NCI-H774 (cell line): ENCODE measurements at places on chromosomes 11 and 22.

DNA sequence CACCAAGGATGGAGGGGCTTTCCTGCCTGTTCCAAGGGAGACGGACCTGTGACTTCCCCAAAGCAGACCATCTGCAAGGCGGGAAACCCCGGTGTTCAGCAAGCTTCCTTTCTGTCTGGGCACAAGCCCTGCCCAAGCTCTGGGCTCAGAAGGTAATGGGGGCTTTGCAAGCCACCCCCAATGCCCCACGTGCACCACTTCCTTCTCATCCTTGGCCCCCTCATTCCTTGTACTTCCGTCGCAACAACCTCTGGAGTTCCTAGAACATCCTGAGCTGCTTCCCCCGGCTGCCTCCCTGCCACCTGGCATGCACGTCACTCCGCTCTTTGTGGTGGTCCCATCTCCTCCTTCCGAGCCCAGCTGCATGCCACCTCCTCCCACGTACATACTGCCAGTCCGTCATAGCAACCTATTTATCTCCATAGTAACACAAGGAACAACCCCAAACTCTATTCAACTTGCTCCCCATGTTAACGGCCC, 3.9 kb downstream of the MYEOV start:
- no peak for DNase-seq

- DNase-seq, result no peak
Measured at GRCh38 chr22:32799496-32799895, 2.0 kb upstream of the TIMP3 start.

DNA sequence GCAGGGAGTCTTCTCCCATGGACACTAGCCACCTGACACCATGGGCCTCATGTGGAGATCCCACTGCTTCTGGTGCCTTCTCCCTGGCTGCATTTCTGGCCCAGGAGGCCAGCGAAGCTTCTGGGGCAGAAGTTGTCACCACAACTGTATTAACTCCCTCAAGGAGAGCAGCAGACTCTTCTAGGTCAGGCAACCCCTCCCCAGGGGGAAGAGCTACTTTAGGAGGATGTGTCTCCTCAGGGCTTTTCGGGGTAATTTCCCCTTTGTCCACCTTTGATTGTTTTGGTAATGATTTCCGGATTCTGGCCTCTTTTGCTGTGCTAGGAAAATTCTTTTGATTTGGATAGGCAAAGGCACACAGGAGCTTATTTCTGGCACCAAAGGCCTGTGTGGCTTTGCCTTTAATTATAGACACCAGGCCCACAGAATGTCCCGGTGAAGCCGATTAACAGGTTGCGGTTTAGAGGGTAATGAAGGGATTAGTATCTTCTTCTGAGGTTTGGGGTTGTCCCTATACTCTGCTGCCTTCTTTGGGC, 8.9 kb upstream of the UCP2 start:
- DNase-seq, result no peak

DNA sequence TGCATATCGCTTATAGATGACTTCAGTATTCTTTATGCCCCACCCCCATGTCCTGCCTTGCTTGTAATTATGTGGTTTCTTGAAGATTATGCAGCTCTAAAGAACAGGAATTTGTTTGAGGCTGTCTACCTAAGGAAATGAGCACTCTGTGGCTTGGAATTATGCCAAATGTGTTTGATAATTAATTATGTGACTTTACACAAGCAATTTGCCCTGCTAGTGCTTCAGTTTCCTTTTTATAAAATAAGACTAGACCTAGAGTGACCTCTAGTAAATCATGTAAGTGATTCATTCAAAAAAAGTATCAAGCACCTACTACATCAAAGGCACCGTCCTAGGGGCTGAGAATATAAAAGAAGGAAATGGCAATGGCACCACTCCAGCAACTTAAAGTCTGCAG, 491.5 kb upstream of the KIRREL3 start:
- DNase-seq, result no peak

DNA sequence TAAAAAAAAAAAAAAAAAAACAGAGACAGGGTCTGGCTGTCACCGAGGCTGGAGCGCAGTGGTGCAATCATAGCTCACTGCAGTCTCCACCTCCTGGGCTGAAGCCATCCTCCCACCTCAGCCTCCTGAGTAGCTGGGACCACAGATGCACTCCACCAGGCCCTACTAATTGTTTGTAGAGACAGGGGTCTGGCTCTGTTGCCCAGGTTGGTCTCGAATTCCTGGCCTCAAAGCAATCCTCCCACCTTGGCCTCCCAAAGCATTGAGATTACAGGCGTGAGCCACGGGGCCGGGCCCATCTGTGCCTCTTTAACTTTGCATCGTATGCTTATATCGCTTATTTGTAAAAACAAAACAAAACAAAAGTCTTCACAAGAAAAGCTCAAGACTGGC, 3.1 kb downstream of the CPT1A start:
- DNase-seq, result no peak

DNA sequence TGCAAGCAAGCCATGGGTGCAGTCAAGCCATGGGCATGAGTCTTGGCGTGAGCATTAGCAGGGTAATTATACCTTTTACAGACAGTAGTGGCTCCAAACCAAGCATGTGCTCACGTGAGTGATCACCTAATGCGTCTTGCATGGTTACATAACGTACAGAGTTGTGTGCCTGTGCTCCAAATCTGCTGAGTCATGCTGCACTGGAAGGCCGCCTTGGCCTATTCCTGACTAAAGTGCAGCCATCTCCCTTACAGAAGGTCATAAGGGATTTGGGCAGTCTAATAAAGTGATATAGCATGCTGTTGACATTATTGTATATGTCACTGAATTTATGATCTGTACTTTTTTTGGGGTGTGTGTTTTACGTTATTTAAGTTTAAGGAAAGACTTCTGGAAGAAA, 102.4 kb downstream of the ARHGAP42 start:
- no peak for DNase-seq

GRCh38 chr11:22792497-22792896, 37.1 kb downstream of the SVIP start:
- no peak for DNase-seq

DNA sequence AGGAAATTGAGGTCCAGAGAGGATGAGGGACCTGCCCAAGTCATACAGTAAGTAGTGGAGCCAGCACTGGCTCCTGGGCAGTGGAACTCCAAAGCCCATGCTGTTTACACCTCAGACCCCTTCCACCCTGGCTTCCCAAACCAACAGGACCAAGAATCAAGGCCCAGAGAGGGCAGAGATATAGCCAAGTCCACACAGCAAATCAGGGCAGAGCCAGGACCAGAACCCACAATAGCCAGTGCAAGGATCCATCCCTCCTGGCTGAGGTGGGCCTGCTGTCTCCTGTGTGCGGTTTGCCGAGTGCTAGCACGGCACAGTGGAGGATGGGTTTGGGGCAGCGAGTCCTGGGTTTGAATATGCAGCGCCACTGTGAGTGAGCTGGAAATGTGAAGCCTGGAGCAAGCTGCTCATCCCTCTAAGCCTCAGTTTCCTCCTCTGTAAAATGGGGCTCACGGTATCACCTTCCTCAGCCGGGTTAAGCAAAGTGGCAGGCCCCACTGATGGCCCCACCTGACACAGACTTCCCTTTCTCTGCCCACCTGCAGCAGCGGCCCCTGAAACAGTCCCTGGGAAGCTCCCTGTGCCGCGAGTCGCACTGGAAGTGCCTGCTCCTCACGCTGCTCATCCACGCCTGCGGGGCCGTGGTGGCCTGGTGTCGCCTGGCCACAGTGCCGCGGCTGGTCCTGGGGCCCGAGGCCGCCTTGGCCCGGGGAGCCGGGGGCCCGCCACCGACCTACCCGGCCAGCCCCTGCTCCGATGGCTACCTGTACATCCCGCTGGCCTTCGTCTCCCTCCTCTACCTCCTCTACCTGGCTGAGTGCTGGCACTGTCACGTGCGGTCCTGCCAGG, 2.3 kb downstream of the TMEM151A start:
- DNase-seq, result no peak

DNA sequence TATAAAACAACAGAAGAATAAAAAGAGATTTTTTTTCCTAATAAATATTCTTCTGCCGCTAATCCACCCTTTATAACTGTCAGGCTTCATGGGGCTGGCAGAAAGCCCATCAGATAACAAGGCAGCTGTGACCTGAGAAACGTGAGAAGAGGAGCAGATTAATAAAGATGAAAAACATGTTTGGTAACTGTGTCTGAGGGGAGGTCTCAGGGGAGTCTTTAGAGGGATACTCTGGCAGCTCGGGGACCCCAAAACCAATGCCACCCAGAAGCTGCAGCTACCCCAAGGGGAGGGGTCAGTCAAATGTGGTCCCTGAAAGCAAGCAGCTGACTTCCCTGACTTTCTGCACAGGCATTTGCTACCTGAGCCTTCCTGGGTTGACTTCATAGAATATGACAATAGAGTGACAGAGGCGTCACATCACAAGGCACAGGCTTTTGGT, 48.4 kb upstream of the POU2AF1 start:
- DNase-seq, result peak; percentile 46

GRCh38 chr11:120273432-120273831, 33.5 kb downstream of the POU2F3 start:
- DNase-seq, result no peak

DNA sequence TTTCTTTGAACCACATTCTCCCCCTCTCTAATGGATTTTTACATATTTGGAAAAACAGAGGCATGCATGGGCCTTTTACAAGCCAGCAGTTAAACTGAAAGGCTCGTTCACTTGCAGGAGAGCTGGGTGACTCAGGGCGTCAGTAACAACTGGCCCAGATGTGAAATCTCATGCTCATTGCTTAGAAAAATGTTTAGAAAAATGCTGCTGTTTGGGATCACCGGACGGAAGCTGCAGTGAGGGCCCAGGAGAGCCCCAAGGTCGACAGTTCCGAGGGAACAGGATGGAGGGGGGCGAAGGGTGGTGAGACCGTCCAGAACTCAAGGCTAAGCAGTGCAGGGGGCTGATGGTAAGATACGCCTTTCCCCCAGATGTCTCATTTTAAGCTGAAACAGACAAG, 41.7 kb upstream of the SMTN start:
- no peak for DNase-seq

- DNase-seq, result no peak
Measured at GRCh38 chr22:26941896-26942636, 284.7 kb downstream of the MIAT start.

- DNase-seq, result no peak
Measured at GRCh38 chr22:48078825-48079224, 1316.4 kb downstream of the TBC1D22A start.

DNA sequence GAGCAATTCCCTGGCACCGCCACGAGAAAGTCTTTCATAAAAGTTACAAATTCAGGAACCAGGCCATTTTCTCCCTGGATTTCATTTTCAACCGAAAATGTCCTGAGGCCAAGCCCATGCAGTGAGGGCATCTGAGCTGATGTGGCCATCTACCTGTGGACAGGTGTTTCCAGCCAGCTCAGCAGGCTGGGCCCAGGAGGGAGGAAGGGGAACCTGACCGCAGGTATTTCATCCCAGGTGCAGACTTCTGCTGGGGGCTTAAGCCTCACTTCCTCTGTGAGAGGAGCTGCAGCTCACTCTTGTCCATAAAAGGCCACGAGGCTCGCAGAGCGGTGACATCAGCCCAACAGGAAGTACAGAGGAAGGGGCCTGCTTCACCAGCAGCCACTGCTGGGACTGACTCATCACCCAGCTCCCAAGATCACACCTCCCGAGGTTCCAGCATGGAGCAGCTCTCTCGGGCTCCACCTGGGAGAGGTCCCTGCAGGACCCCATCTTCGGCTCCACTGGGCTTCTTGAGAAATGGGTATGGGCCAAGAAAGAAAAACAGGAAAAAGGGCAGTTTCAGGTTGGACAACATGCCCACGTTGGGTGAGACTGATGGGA, 56.4 kb downstream of the MYH9 start:
- no peak for DNase-seq

- no peak for DNase-seq
Measured at GRCh38 chr11:114133548-114134329, 74.2 kb downstream of the ZBTB16 start.

DNA sequence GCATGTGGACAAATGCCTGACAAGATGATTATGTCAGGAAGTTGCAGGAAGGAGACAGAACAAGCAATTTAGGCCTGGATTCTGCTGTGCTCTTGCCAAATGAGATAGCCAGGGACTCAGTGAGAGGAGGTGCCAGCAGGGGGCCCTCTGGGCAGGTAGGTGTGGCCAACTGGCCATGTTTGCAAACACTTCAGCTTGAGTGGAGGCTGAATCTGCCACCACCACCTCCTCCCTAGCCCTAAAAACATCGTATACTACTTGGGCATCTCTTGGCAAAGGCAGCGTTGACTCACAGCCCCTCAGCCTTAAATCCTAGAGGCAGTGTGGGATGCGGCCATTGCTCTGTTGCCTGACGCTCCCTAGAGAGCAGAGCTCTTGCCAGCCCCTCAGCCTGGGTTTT, 95.1 kb upstream of the PLET1 start:
- DNase-seq, result peak; percentile 81
